ENCODE measurements at places on chromosomes 16 and 17. TPM values are rescaled to one million over a fixed set of nuclear protein-coding genes. Genes with fewer than 3 reads are reported as not detected.

The TPSG1 gene
- total RNA-seq = not detected

The CD7 gene
- not detected for total RNA-seq

The CCL5 gene
- 4.0 TPM for total RNA-seq

The KRTAP3-2 gene
- total RNA-seq = not detected

The P2RX5 gene
- 0.29 TPM for total RNA-seq

The EFNB3 gene
- total RNA-seq = 1.3 TPM

The FNDC8 gene
- total RNA-seq = not detected

The KRT33A gene
- total RNA-seq = not detected

The LRRC37A gene
- total RNA-seq = 0.20 TPM

The RHOT1 gene
- total RNA-seq = 34.5 TPM

The ZKSCAN2 gene
- 2.2 TPM for total RNA-seq

The OTOP2 gene
- not detected for total RNA-seq

The PIPOX gene
- 10.0 TPM for total RNA-seq

The SLFN14 gene
- not detected for total RNA-seq

The TERB1 gene
- not detected for total RNA-seq

The OR3A2 gene
- total RNA-seq = not detected

The RNF222 gene
- not detected for total RNA-seq

The CLDN7 gene
- 2.0 TPM for total RNA-seq

The CDC42EP4 gene
- 16.5 TPM for total RNA-seq

The PLEKHG4 gene
- 4.9 TPM for total RNA-seq

The CFAP119 gene
- 3.4 TPM for total RNA-seq

The CDRT15 gene
- 0.84 TPM for total RNA-seq

The TPSB2 gene
- total RNA-seq = not detected

The MMP25 gene
- under 0.01 TPM for total RNA-seq

The TRAP1 gene
- 37.9 TPM for total RNA-seq

The TRAF7 gene
- 47.7 TPM for total RNA-seq

The SLC52A1 gene
- not detected for total RNA-seq

The CCL4L2 gene
- total RNA-seq = not detected

The KRT25 gene
- not detected for total RNA-seq

The EVPLL gene
- not detected for total RNA-seq

The OR4D1 gene
- not detected for total RNA-seq

The AATK gene
- total RNA-seq = not detected

The NR1D1 gene
- 5.5 TPM for total RNA-seq

The ATP2A1 gene
- total RNA-seq = not detected

The CACNG1 gene
- not detected for total RNA-seq

The CXCL16 gene
- 0.29 TPM for total RNA-seq

The PRR29 gene
- total RNA-seq = not detected

The C17orf107 gene
- 0.12 TPM for total RNA-seq

The ZNF385C gene
- not detected for total RNA-seq

The CEP112 gene
- total RNA-seq = 3.1 TPM

The ETV4 gene
- total RNA-seq = 44.2 TPM

The HOXB9 gene
- 2.3 TPM for total RNA-seq

The CD300A gene
- not detected for total RNA-seq

All from RPMI7951 (cell line).